ENCODE measurements at places on chromosomes 3 and 15.

DNA sequence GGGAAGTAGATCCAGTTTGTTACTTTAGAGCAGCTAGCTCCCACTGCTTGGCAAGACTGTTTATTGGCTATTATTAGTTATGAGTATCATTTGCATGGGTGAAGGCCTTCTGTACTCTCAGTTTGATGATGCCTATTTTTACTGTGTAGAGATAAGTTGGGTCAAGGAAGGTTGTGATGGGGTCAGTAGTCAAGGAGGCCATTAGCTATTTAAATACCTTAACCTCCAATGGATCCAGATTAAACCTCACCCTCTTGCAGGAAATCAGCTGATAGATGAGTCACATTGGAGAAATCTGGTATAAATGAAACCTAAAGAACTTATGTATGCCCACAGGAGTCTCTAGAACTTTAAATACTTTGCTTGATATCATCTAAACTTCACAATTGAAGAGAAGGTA is 45.0 kb downstream of the THBS1 start:
- DNase-seq: no peak

DNA sequence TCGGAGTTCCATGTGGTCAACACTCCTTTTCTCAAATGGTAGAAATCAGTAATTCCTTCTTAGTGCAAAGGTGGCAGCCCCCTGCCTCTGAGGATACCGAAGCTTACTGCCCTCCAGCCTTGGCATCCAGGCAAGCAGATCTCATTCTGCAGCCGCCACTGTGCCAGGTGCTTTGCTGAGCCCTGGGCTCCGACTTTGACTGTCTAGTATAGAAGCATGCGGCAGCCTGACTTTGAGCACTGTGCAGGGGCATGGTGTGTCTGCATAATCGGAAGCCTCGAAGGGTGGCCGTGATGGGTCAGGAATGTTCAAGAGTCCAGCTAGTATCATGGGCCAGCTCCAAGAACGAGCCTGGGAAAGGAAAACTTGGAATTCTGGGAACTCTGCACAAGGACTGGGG is 39.7 kb downstream of the ABTB1 start:
- DNase-seq: no peak

GRCh38 chr15:55789066-55789660 is 46.2 kb upstream of the PRTG start:
- DNase-seq: peak; percentile 74

- no peak for DNase-seq
Measured at GRCh38 chr15:71806452-71806931, 3.9 kb upstream of the NR2E3 start.

DNA sequence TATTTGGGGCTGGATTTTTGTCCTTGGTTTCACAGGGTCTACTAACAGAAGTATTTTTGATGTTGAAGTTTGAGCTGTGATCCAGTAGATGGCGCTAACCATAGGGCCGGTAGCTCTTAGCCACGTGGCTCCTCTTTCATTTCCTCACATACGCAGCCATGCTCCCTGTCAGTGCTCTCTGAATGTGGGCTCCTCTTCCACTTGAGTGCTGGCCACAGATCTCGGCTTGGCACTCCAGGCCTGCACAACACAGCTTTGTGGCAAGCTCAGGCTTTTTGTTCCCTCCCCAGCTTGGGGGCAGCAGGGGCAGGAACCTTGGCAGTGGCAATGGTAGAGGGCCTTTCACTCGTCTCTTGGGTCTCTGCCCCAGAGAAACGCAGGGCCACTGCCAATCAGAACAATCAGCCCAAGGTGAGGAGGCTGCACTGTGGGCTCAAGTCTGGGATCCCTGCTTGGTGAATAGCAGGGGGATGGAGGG is 18.6 kb upstream of the DNAAF4 start:
- DNase-seq: no peak

DNA sequence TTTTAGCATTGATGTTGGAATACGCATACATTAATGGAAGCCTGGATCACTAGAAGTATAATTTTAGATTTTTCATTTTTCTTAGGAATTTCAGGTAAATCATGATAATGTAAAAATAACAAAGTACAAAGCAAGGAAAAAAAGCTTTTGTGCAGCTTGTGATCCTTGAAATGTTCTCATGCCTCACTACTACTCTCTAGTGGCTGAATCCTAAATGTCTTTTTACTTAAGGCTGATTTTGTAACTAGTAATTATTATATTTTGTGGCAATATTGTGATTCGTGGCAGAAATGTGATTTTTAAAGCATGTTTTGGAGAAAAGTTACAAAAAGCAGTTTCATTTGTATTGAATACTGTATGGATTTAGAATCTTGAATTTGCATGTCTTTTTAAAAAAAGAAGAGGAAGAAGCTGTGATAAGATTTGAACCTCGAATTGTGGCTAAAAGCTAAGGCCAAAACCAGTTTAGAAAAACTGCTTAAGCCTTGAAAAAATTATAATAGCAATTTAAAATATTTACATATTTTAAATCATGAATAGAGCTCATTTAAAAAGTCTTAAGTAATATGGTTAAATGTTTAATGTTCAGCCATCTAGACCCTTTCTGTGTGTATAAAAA is 39.0 kb downstream of the U2SURP start:
- DNase-seq: no peak

DNA sequence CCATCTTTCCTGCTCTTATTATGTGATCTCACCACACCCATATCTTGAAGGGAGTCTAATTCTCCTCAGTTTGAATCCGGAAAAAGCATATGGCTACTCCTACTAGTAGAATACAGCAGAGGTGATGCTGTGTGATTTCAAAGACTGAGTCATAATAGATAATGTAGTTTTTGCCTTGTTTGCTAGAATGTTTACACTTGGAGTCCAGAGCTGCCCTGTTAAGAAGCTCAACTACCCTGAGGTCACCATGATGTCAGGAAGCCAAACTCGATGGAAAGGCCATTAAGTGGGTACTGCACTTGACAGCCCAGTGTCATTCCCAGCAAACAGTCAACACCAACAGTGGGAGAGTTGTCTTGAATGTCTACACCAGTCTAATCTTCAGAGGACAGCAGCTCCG is 56.9 kb downstream of the CD200R1L start:
- DNase-seq: no peak

DNA sequence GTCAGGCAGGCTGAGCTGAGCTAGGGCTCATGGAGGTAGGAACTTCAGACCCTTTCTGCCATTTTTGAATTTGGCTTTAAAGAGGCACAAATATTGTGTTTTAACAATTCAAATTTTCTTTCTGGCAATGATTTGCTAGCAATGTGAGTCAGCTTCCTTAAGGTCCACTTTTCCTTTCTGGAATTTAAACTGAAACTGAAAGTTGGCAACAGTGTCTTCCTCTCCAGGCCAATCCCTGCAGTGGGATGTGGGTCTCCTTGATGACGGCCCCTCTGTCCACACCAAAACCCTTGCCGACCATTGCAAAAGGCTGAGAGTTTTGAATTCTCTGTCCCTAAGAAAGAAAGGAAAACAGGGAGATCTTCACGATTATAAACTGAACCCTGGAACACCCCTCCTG is 27.1 kb downstream of the RPSA start:
- no peak for DNase-seq

DNA sequence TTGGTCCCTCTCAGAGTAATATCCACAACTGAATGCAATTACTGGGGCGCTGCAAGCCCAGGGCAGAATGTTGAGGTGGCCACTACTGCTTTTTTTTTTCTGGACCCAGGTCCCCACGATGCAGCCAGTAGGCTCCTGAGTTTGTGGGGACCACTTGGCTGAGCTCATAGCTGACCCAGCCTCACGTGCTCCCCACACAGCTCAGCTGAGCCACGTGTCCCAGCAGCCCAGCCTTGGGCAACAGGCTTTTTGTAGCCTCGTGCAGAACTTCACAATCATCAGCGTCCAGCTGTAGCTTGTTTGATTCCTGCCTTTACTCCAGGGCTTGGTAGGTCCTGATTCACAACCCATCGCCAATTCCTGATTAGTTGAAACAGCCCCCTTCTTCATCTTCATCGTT is 117.3 kb downstream of the ETFA start:
- DNase-seq: no peak

DNA sequence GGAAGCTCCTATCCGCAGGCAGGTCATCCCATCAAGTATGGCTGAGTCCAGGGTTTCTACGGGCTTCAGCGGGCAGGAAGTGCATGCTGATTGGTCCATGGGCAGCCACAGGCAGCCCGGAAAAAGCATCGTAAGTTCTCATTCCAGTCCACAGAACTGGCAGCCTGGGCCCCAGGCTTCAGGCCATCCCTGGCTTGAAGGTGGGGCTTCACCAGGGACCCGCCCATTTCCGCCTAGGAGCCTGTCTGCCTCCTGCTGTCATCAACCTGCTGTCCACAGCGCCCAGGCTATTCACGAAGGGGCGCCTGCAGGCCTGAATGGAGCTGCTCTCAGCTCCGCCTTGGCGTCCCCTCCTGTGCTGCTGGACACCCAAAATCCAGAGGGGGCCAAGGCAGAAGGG is 13.9 kb downstream of the PCYT1A start:
- no peak for DNase-seq

- DNase-seq: peak; percentile 63
Measured at GRCh38 chr15:45378149-45378912, at the start of gene GATM. Gene GATM (minus strand): TSS chr15:45378544. CDS start chr15:45378453, 91 bp downstream.

DNA sequence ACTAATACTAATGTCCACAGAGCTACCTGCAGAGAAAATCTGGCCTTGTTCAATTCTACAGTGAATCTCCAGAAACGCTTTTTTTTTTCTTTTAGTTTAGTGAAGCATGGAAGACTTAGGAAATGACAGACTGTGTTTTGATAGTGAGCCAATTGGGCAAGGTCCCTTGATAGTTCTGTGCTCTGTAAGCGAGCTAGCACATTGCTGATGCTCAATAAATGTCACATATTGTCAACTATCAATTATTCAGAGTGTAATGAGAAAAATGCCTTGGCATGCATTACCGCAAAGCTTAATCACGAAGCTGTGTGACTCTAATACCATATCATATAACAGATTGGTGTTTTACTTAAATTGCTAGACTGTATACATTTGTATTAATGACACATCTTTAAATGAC is 5.2 kb upstream of the C3orf85 start:
- DNase-seq: no peak

DNA sequence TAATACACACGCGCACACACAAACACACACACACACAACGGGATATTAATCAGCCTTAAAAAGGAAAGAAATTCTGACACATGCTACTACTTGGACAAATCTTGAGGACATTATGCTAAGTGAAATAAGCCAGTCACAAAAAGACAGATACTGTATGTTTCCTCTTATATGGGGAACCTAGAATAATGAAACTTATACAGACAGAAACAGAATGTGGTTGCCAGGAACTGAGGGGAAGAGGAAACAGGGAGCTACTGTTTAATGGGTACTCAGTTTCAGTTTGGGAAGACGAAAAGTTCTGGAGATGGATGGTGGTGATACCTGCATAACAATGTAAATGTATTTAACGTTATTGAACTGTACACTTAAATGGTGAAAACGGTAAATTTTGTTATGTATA is 20.2 kb downstream of the ICE2 start:
- no peak for DNase-seq

DNA sequence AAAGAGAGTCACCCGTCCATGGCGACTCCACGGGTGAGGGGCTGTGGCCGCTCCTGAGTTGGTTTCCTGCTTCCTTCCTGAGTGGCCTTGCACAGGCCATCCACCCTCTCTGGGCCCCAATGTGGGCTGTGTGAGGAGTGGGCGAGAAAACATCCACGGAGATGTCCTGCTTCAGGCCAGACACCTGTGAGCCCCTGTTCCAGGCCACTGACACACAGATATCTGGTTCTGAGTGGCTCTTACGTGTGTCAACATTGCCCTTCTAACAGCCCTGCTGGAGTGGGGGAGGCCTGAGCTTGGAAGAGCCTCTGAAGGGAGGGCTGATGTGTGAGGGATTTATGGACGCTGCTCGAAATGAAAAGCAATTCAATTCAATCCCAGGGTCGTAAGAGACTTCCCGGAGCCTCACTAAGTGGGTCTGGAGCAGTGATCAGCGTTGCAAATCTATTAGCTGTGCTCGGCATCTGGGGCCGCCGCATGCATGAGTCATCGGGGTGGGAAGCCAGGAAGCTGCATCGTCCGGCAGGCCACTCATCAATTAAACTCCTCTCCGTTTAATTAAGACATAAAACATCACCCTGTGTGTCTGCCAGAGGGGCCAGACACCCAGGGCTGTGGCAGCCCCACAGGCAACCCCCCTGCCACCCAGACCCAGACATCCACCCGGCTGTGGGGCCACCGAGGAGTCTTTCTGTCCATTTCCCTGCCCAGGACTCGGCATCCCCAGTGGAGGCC is 20.0 kb upstream of the PRR23E start:
- no peak for DNase-seq

DNA sequence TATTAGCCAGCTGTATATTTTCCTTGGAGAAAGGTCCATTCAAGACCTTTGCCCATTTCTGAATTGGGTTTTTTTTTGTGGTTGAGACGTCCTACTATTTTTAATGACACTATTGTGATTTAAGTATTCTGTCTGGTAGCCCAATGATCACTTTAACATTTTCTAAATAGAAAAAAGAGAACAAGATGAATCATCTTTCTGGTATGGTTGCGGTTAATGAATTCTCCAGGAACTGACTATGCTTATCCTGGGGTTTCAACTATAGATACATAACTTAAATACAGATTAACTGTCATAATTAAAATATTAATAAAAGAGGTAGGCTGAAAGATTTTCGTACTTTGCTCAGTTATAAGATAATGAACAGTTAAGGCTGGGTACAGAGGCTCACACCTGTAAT is 51.9 kb downstream of the PBRM1 start:
- DNase-seq: no peak

DNA sequence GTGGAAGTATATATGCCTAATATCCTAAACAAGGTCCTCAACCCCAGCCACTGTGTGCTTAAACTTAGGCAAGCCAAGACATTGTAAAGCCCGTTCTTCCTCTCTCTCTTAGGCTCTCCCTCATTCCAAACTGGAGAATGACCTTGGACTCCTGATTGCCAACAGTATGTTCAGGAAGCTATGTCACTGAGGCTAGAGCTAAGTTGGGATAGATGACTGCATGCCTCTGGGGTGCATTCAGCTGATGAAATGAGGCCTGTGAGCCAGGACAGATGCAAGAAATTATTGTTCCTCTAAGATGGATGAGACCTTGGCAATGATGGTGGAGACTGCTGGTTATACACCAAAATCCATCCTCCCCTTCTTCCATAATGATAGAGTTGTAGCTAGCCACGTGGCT is 27.9 kb upstream of the TBC1D21 start:
- no peak for DNase-seq

- no peak for DNase-seq
Measured at GRCh38 chr15:30042556-30042955, 40.2 kb upstream of the GOLGA8J start.
